Uterus (tissue), 4 donors: ENCODE measurements at places on chromosomes 3 and 15.

DNA sequence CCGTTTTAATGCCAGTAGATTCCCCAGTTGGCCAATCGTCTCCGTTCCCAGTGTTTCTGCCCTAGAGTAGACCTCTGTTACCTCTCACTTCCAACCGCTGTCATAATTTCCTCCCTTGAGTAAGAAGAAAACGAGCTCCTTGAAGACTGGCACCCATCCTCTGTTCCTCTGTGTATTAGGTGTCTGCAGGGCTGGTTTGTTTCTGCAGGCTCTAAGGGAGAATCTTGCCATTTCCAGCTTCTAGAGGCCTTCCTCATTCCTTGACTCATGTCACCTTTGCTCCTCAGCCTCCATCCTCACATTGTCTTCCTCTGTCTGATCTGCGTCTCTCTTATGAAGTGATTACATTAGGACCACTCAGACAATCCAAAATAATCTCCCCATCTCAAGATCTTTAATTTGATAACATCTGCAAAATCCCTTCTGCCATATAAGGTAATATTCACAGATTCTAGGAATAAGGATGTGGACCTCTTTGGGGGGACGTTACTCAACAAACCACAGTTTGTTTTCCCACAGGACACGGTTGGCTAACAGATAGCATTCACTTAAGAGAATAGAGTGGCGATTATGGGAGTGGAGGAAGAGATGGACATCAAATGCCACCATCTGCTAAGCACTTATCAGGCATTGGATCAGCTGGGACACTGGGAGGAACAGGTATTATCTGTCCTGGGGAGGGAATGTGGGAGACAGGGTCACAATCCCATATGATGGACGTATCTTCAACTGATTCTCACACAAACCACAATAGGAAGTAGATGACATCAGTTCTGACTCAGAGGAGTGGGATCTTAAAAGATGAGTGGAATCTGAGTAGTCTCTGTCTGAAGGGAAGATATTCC, 17.1 kb downstream of the ARHGAP31 start:
- no peak for DNase-seq

DNA sequence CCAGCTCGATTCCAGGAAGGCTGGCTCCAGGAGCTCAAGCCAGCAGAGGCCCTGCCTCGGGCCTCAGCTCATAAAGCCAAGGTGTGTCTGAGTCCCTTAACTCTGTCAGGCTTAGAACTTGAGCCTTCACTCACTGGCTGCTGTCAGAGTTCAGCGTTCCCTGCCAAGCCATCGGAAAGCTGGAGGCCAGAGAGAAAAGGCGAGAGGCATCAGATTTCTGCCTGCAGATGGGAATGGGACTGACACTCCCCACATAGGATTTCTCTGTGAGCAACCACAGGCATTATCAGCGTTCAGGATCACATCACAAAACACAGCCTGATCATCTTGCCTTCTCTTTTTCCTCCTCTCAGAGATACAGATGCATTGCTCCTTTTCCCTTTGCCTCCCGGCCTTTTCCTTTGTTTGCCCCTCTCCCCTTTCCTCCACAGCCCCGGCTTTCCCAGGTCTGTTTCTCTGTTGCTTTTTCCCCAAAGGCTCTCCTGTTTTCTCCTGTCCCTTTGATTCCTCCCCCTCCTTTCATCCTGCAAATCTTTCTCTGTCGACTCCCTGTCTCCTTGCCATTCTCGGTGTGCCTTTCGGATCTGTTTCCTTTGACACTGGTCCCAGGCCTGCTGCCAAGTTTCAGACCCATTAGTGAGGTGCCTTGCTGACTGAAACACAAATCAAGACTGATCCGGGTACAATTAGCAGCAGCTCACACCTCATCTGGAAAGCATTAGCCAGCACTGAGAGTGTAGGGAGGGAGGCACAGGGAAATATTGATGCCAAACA, 44.5 kb upstream of the BOC start:
- DNase-seq: peak; percentile 75

DNA sequence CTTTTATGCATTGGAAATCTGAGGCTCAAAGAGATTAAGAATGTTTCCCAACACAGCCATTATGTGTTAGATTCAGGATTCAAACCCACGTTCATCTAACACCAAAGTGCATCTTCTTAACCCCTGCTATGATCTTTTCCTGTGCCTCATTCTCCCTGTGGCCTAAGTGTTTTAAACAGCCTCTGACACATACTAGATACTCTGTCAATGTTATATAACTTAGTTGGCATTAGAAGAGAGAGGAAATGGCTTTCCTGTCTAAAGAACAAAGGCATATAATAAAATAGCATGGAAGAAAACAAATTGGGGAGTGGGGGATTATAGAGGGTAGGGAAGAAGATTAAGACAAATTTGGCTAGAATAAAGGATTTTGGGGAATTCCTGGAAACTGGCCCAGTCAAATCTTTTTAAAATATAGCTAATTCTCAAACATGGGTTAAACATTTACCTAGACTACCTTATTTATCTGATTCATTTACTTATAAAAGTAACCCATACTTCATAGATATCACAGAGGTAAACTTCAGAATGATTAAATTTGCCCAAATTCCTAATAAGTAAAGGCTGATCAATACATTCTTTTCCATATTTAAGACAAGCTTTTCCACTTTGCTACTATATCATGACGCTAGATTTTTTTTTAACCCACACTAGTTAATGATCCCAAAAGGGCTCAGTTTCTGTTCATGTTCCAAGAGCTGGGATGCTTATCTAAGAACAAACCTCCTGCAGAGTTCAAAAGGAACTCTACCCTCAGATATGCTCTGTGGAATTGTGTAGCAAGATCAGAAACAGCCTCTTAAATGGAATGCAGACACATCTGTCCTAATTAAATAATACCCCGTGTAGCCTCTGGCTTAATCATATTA, 122.9 kb upstream of the PTPRG start:
- DNase-seq: no peak

- no peak for DNase-seq
Observed at GRCh38 chr15:67520321-67521028, 456 bp upstream of the C15orf61 start.

DNA sequence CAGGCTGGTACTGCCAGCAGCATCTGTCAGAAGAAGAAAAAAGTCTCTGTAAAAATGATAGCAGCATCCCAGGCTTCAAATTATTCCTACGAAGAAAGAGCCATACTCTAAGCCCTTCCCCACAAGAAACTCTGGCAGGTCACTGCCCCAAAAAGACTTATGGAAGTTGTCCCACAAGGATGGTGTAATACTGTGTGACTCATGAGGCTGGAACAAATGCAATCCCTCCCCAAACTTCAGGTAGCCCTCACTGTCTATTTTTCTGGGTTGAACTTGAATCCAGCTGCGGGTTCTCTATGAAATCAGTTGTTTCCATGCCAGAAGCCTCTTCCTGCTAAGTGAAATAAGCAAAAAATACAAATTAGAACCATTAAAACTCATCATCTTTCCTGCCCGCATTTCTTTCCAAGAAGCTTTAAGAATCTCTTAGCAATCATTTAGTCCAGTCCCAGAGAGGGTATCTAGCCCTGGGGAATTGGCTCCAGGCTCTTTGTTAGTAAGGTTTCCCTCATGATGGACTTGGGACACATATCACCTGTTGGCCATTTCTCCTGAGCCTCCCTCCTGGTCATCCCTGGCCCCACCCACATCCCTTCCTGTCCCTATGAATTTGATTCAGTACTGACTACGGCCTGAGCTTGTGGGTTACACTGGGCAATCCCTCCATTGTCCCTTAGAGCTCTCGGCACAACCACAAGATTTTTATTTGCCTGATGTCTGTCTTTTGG, 51.7 kb downstream of the FAM174B start:
- peak; percentile 58 for DNase-seq
